ENCODE measurements at places on chromosomes 4 and X.

DNA sequence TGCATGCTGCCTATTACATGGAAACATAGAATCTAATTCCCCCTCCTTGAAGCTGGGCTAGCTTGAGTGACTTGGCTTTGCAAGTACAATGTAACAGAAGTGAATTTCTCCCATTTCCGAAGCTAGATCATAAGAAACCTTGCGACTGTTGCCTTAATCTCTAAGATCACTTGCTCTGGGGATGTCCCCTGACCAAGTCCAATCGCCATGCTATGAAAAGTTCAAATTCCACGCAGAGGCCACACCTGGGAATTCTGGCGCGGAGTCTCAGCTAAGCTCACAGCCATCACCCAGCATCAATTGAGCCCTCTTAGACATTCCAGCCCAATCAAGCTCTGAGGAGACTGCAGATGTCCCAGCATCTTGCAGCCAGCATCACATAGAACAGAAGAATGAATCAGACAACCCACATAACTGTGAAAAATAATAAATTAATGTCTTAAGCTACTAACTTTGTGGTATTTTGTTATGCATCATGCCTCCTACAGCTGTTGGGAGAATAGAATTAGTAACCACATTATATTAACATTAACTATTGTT, 27.0 kb downstream of the GPM6A start:
- DNase-seq: no peak

- DNase-seq: no peak
These were observed 53.8 kb upstream of the ABCG2 start for GRCh38 chr4:88212253-88212561.

- no peak for DNase-seq
These were observed 2176.7 kb upstream of the AGA start for GRCh38 chr4:179618966-179619365.

DNA sequence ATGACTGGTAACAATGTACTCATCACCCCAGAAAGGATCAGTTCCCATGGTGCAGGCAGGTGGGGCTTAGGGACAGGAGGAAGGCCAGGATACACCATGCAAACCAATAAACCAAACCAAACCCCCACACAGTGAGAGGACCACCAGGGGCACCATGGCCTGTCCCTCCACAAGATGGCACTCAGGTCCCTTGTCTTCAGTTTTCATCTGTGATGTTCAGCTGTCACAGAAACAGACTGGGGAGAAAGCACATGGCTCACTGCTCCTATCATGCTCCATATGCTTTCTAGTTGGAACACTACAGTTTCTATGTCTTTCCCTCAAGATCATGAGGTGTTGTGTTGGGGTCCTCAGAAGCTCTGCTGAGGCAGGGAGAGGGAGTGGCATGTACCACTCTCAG, 10.1 kb downstream of the HS3ST1 start:
- no peak for DNase-seq

DNA sequence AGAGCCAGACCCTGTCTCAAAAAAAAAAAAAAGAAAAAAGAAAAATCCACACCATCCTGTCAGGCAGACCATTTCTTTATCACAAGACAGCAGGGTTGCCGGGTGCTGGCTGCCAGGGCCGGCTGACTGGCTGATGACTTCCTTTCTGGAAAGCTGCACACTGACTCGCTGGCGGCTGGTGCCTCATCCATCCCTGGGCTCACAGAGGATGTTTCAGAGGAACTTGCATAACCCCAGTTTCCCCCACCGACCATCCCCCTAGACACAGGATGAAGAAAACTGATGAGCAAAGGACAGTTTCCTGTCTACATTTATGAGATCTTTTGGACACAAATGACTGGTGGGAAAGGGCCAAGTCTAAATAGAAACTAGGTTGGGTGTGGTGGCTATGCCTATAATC, 14.1 kb downstream of the HPSE start:
- DNase-seq: no peak

- DNase-seq: no peak
These were observed 66.1 kb upstream of the WDR1 start for GRCh38 chr4:10182446-10183424.

GRCh38 chr4:122531514-122531913, 75.0 kb upstream of the IL2 start:
- no peak for DNase-seq

GRCh38 chrX:134692233-134692632, 34.0 kb upstream of the PLAC1 start:
- no peak for DNase-seq
